ENCODE measurements at places on chromosomes 6 and 20.

DNA sequence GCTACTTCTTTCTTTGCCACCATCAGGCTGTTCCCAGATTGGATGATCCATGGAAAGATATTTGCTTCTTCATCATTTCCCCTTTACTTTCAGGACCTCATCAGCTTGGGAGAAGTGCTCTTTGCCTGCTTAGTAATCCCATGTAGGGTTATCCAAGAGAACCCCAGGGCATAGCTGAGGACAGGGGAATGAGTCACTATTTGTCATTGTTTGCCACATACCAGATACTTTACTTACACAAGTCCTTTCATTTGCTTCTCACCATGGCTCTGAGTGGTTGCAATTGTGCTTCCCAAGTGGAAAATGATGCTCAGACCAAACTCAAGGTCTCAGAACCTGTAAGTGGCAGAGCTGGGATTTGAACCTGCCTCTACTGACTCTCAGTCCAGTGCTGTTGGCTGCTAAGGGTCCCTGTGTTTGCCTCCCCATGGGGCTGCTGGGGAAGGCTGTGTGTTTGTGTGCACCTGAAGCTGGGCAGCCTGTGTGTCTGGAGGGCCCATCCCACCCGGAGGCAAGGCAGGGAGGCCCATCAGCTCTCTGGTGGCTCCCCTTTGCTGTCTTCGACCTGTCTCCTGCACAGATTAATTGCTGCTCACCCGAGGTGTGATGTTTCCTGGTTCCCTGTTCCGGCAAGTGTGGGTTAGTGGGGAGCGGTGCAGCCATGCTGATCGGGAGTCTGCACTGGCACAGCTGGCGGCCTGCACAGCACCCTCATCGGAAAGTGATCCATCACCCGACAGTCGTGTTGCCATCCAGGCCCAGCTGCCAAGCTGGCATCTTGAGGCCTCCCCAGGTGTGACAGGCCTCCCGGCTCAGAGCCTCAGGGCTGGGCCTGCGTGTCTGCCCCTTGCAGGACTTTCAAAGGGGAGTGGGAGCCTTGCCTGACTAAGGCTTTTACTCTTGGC, 228.8 kb downstream of the DHX35 start:
- DNase-seq, result no peak

- DNase-seq, result no peak
Measured at GRCh38 chr6:11096109-11096508, 2.5 kb downstream of the SMIM13 start.

DNA sequence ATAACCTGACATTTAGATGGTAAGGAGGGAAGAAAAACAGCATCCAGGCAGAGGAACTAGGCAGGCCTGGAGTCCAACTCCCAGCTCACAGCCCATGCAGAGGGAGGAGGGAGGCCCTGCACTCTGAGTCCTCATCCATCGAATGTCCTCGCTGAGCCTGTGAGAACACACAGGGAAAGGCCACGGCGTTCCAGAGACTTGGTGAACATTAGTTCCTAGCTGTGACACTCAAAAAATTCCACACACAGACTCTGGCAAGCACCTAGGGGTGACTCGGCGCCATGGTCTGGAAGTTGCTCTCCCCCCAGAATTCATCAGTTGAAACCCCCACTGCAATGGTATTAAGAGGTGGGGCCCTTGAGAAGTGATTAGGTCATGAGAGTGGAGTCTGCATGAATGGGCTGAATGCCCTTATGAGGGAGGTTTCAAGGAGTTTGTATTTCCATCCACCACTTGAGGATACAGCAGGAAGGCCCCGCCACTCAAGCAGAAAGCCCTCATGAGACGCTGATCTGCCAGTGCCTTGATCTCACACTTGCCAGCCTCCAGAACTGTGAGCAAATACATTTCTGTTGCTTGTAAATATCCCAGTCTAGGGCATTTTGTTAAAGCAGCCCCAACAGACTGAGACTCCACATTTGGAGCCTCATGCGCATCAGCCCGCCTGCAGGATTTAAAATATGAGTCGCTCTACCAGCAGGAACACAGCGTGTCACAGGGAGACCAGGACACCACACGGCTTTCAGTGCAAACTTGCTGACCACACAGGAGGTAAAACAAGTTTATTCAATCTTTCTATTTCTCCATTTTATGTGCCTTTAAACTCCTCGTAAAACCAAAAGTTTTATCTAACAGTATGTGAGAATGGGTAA, 73.9 kb downstream of the WDR27 start:
- DNase-seq, result no peak

DNA sequence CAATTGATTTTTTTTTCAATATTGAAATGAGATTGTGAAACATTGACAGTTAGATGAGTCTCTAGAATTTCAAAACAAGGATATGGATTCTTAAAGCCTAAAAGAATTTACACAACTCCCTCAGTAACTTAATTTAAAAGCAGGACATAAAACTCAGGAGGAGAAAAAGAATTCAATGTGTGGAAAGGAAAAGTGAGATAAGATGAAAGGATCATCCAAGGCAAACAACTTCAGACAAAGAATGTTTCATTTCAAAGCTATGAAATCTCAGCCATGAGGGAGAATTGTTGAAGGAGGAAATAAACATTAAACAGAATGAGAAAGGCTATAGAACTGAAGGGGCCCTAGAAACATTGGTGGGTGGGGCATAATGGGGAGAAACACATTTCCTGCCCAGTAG, 191.7 kb upstream of the NOX3 start:
- DNase-seq, result no peak
